ENCODE measurements at places on chromosomes 6 and 20.
A peak's percentile ranks its signal among the peaks of the same experiment; 100 is the strongest.

- no peak for DNase-seq
Measured at GRCh38 chr6:124993327-124993726, 31.1 kb downstream of the RNF217 start.

DNA sequence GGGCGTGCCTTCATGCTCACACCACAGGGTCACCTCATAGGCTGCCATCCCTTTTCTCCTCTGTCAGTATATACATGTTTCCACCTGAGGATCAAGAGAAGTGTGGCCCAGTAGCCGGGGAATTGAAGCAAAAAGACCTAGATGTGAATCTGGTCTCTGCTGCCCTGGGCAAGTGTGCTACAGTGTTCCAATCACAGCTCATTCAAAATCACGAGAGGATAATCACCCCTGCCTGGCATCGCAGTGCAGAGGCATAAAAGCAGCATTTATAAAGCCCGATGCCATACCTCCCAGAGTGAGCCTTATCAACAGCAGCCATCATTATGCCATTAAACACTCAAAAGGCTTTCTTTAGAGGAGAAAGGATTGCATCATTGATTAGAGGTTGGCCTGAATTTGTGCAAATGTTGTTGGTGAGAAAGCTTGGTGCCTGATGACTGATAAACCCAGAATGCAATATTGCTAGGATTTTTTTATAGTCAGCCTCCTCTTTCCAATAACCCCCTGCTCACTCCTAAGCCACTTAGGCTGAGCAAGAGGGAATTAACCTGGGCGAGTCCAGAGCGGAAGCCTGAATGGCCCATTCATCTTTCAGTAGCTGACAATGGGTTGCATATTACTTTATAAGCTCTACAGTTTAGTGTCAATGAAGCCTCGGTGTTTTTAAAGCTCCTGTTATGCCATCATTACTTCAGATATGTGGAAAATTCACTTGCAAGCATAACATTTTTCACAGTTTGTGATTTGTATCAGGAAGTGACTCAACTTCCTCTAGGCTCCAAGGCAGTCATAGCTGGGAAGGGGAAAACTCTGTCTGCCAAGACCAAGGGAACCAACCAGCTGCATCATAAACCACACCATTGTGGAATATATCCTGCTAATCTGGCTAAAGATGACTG lies 92.5 kb upstream of the NXT1 start:
- no peak for DNase-seq

DNA sequence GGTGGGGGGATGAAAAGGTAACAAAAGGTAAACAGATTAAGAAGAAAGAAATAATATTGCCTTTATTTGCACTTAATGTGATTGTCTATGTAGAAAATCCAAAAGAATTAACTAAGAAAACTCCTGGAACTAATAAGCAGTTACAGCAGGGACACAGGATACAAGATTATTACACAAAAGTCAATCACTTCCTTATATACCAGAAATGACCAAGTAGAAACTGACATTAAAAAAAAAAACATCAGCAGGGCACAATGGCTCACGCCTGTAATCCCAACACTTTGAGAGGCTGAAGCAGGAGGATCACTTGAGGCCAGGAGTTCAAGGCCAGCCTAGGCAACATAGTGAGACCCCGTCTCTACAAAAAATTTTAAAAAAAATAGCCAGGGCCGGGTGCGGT lies 123.2 kb upstream of the RIPOR2 start:
- no peak for DNase-seq

DNA sequence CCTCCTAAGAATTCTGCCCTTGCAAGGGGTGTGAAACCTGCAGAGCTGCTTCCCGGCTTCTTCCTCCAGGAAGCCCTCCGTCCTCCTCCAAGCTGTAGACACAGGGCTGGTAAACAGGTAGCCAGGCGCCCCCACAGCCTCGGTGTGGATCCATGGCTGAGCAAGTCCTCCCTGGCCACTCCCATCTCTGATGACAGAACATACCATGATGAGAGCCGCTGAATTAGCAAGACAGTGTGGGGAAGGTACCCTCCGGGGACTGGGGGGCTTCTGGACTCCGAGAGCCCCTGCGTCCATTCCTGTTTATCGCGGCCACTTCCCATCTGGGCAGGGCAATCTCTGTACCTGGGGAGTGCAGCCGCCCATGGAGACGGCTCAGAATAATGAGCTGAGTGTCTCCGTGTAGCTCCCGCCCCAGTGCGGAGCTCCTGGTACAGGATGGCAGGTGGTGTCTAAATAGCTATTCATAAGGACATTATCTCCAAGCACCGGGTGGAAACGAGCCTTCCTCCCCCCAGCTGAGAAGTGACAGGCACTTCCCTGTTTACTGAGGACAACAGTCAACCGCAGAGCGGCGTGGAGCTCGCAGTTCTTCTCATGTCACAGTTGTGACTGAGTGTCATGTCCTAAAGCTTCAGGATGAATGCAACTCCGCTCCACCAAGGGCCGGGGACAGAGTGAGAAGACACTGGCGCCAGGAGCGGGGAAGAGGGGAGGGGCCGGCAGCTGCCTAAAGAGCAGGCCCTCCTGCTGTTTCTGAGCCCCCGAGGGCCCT lies 22.7 kb upstream of the NTSR1 start:
- peak; percentile 73 for DNase-seq

- DNase-seq: no peak
Measured at GRCh38 chr20:36472637-36473090, 68.7 kb upstream of the MYL9 start.

- DNase-seq: no peak
Measured at GRCh38 chr6:139204978-139205377, 70.1 kb downstream of the HECA start.

GRCh38 chr6:168318090-168318489 lies 1.5 kb downstream of the DACT2 start:
- no peak for DNase-seq

- peak; percentile 54 for DNase-seq
Measured at GRCh38 chr6:31180500-31180899, 10.0 kb upstream of the POU5F1 start.

GRCh38 chr6:128464790-128465189 lies 55.6 kb downstream of the PTPRK start:
- DNase-seq: no peak

GRCh38 chr20:2114990-2115681 lies 13.5 kb downstream of the STK35 start:
- DNase-seq: no peak

DNA sequence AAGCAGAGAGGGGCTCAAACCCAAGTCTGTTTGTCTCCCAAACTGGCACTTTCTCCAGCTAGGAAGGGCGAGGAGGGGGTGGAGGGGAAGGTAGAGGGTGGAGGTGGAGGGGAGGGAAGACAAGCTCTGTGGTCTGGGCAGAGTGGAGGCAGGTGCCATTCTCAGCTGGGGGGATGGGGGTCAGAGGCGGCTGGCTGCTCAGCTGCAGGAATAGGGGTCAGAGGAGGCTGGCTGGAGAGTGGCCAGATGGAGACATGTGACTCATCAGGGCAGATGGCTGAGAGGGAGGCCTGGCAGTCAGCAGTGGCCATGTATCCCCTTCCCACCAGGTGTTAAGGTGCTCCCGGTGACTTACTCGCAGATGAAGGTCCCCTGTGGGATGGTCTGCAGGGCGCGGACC lies 3.5 kb upstream of the SLC44A4 start:
- DNase-seq: no peak

DNA sequence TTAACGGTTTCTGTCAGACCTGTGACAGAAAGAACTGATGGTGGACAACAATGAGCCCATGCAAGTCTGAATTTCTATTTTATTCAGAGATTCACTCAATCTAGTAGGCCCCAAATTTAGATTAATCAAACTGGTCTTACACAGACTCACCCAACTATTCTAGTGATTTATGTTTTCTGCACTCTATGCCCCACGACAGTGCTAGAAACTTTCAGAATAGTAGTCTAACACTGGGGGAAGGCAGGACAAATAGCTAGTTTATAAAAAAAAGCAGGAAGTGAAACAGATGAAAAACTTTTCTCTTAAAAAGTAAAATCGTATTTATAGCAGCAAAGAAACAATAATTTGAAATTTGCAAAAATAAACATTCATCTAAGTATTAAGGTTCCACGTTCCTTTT lies 5.0 kb downstream of the TCP11 start:
- DNase-seq: no peak

GRCh38 chr6:48472091-48472490 lies 361.1 kb upstream of the PTCHD4 start:
- DNase-seq: no peak

GRCh38 chr20:1944345-1945091 lies 49.3 kb downstream of the SIRPA start:
- DNase-seq: no peak

GRCh38 chr20:53840532-53840931 lies 229.9 kb downstream of the BCAS1 start:
- DNase-seq: no peak

DNA sequence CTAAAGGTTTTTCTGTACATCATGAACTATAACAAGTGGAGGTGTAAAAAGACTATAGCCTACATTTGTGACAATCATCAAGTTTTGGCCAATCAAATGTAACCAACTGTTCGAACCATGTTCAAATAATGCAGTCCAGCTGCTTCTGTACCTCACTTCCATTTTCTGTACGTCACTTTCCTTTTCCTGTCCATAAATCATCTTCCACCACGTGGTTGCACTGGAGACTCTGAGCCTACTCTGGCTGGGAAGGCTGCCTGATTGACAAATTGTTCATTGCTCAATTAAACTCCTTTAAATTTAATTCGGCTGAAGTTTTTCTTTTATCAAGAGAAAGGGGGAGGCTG lies 270.4 kb upstream of the JARID2 start:
- DNase-seq: no peak

GRCh38 chr6:56995347-56995902 lies 40.5 kb downstream of the BEND6 start:
- DNase-seq: no peak

DNA sequence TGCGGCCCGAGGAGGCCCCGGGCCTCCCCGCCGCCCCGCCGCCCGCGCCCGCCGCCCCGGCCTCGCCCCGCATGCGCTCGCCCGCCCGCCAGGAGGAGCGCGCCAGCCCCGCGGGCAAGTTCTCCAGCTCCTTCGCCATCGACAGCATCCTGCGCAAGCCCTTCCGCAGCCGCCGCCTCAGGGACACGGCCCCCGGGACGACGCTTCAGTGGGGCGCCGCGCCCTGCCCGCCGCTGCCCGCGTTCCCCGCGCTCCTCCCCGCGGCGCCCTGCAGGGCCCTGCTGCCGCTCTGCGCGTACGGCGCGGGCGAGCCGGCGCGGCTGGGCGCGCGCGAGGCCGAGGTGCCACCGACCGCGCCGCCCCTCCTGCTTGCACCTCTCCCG lies 1.5 kb downstream of the FOXQ1 start:
- DNase-seq: no peak

GRCh38 chr6:37041521-37041920 lies 36.1 kb downstream of the FGD2 start:
- no peak for DNase-seq

- no peak for DNase-seq
Measured at GRCh38 chr20:9071976-9072726, 3.3 kb downstream of the PLCB4 start.

- peak; percentile 24 for DNase-seq
Measured at GRCh38 chr6:55705451-55706440, 126.8 kb upstream of the HMGCLL1 start.

- DNase-seq: no peak
Measured at GRCh38 chr6:29141606-29142005, 29.1 kb upstream of the OR2J2 start.

GRCh38 chr20:17782768-17783167 lies 83.0 kb downstream of the BANF2 start:
- no peak for DNase-seq

GRCh38 chr6:157110607-157111006 lies 212.7 kb downstream of the TMEM242 start:
- no peak for DNase-seq

DNA sequence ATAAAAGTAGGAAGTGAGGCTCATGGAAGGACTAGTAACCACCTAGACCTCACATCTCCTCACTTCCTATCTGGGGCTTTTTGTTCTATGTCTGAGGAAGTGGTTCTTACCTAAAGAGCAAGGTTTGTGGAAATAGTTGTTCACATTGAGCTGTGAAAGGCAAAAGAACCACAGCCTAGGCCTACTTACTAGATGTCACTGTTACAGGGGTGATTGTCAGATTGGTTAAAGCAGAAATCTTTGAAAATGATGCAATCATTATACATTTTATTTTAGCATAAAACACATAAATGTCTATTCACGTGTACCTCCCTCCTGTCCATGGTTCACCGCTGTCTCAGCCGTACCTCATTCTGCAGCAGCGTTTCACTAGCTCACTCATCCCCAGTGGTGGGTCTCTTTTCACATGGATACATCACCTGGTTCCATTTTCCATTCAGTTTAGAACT lies 268.8 kb downstream of the TMEM242 start:
- no peak for DNase-seq

- peak; percentile 61 for DNase-seq
Measured at GRCh38 chr6:52407467-52407866, 12.7 kb upstream of the EFHC1 start.

DNA sequence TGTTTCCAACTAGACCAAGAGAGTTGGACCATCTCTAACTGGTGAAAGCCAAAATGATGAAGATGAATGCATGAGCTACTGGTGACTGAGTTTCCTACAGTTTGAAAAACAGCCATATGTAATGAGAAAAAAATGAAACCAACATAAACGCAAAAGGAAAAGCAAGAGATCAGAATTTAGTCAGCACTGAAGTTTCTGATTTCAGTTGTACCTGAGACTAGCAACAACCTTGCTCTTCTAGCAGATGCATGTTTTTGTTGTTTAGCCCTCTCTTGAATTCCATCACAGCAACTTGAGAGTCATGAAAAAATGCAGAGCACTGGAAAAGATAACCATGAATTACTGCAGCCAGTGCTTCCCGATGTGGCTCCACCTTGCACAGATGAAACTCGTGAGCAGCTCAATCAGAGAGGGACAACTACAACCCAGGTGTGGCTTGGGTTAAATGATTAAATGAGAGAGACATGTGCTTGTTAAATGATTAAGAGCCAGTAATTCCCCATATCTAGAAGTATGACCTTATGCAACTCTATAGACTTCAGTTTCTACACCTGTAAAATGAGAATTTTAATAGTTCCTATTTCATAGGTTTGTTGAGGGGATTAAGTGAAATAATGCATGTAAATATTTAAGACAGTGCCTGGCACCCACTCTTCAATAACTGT lies 104.8 kb downstream of the ELOVL4 start:
- DNase-seq: no peak

DNA sequence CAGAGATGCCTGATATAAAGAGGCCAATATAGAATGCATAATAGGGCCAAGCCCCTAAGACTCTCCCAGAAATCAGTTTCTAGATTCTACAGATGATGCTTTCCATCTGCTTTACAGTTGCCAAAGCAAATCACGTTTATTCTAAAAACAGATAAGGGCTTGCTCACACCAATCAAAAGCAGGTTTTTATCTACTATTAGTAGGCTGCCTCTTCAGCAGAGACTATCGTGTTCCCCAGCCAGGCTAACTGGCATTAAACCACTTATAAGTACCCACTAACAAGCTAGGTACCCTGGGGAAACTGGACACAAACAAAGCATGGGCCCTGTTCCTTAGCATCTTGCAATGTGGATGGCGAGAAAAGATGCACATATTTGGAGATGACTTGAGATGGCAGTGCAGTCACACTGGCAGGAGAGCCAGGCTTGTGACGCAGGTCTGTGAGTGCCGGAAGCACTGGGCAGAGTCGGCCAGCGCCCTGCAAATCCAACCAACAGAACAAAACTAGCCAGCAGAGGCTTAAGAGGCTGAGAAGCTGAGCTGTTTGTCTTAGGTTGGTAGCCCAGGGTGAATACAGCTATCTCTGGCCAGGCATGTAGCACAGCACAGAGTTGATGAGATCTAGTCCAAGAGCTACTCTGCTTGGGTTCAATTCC lies 73.4 kb downstream of the GFOD1 start:
- DNase-seq: no peak

- DNase-seq: no peak
Measured at GRCh38 chr6:133062077-133062476, 179.1 kb upstream of the EYA4 start.

GRCh38 chr6:32982702-32983492 lies 14.5 kb downstream of the BRD2 start:
- peak; percentile 38 for DNase-seq

Data from eye (tissue), 1 donor.